Kidney glomerular epithelial cell (primary cell): ENCODE measurements at places on chromosomes 16 and 17.

- no peak for DNase-seq
Observed at GRCh38 chr16:923184-923583, 47.6 kb downstream of the LMF1 start.

GRCh38 chr16:48014349-48015135, 141.3 kb downstream of the ABCC12 start:
- peak; percentile 64 for DNase-seq

DNA sequence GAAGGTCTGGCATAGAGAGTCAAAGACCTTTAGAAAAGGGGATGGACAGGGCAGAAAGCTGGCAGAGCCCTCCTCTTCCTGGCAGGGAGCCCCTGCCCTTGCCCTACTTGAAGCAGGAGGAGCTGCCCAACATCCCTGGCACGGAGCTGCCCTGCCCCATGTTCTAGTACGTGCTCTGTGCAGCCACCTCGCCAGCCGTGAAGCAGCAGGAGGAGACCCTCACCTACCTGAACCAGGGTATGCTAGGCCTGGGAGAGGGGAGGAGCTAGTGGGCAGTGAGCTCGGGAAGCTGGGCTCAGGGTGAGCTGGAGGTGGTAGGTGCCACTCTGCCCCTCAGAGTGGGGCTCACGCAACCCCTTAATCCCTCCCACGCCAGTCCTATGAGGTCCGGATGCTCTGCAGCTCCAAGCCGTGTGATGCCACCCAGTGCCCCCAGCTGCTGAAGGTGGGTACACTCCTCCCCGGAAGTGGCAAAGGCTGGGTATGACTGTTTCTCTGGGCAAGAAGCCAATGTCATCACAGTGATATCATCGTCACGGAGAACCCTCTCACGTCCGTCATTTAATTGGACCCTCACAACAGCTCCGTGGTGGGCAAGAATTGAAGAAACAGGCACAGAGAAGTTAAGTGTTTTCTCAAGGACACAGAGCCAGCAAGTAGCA, 12.7 kb upstream of the STAC2 start:
- peak; percentile 41 for DNase-seq

DNA sequence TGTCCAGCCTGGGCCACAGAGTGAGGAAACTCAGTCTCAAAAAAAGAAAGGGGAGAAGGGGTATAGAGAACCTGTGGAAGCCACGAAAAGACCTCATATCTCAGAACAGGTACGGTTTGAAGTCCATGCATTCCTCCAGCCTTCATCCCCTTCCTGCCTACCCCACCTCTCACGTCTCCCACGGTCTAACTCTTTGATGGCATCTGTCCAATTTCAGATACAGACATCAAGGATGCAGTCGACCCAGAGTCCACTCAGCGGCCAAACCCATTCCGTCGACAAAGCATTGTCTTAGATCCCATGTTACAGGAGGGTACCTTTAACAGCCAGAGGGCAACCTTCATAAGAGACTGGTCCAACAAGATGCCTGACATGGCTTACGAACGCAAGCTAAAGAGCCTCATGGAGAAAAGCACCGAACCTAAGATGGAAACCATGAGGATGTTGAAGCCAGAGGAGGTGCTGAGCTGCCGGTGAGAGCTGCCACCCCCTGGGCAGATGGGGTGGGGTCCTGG, 22.7 kb downstream of the C16orf78 start:
- no peak for DNase-seq

GRCh38 chr17:80899402-80900268, 92.0 kb upstream of the CHMP6 start:
- no peak for DNase-seq
